Suppressor macrophage (primary cell): ENCODE measurements at places on chromosomes 5 and 9.

DNA sequence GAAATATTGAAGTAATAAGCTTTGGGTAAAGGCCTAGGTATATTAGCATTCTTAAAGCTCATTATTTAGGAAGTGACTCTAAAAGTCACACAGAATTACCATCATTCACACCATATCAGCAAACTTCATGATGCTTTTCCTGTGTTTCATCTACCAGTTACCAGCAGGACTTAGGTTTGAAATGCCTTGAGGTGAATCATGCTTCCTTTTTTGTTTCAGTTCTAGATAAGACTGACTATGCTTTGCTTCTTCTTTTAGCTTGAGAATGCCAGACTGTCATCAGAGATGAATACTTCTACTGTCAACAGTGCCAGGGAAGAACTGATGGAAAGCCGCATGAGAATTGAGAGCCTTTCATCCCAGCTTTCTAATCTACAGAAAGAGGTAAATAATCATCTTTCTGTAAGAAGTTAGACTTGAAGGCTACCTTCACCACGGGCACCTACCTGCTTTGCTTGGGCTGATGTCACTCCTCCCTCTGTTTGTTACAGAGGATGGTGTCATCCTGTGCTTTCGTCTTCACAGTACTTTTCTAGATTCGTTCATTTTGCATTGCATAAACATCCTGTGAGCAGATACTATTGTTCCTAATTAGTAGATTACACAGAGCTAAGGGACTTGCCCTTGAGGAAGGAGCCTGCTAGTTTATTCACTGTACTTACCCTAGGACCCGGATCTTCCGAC is 34.7 kb downstream of the LMNB1 start:
- peak; percentile 82 for DNase-seq

DNA sequence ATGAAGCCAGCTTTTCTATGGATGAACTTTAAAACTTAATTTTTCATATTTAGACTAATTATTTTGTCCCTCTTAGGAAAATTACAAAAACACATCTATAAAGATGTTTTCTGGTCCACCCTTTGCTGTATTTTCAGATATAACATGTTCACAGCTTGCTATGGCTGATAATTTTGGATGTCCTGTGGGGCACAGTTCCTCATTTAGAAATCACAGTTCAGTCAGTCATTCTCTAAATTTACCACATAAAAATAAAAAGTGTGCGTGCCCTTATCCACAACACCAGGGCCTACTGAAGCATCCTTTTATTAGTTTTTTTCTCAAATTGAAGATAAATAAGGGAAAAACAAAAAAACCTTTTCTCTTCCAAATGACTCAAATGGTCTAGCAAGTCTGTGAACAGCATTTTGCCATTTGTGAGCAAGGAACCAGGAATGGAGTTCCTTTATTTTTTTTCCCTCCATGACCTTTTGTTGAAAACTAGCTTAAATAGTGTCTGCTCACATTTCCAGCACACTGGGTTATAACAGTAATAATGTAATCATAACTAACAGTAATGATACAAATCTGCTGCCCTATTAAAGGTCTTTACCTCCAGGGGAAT is 87.1 kb downstream of the CEMIP2 start:
- peak; percentile 31 for DNase-seq

DNA sequence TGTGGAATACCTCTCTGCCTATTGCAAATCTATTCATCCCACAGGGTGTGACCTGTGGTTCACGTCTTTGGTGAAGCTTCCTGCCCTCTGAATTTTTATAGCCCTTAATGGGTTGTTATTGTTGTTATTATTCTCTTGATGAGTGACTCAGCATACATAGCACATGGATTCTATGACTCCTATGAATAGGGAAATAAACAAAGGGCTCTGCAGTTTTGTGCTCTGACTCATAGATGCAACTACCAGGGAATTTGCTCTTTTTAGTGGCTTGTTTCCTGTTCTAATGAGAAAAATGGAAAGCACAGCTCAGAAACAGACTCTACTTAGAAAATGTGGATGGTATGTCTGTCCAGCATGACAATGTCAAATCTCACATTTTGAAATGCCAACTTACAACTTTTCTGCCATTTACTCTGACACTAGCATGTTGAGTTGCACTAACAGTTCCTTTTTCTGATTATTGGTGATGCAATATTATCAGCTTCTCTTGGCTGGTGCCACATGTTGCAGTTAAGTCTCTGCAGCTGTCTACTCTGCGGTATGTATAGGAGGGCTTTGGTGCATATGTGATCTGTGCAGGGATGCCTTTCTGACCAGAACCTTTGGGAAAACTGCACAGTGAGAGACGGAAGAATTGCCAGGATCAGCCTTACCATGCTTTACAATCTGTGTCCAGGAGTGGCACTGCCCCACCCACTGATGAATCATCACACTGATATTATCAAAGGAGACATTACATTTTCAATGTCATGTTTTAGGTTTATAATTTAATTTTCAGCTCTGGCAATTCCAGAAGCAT is 996.4 kb upstream of the WWC1 start:
- DNase-seq = no peak

- no peak for DNase-seq
Observed at GRCh38 chr5:102971676-102972293, 148.2 kb downstream of the GIN1 start.

DNA sequence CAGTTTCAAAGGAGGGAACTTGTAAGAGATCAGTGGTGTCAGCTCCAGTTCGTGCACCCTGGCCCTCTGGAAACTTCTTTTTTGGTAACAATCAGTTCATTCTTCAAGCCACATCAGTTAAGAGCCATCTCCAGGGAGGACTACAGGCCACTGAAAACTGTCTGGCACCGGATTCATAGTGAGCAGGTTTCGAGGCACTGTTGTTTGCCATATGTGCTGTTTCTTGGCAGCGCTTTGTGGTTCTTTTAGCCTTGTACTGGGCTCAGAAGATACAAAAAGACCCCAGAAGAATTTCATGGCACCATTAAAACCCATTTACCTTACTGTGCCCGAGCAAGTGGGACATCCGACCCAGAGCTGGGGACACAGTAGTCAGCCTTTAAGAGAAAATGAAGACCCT is 68.5 kb downstream of the OTULIN start:
- DNase-seq = no peak
